ENCODE measurements at places on chromosomes 5 and 9. TPM values are rescaled to one million over a fixed set of nuclear protein-coding genes. Genes with fewer than 3 reads are reported as not detected.

GRCh38 chr5:146366904-146367303 lies 28.3 kb downstream of the POU4F3 start:
- no peak for DNase-seq

DNA sequence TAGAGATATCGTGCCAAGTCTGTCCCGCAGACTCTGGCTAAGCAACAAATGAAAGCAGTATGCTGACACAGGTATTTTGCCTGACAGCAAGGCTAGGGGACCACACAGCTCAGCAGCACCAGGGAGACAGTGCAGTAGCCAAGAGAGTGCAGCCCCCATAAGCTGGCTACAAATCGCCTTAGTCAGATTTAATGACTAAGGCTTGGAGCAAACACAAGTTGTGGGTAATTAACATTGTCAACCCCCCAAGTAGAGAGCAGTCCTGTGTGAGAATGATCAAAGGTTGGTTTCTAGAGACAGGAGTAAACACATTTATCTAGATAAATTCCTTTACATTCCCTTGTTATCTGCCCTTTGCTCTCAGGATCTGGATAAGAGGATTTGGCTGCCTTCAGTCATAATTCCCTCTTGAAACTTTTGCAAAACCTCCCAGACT lies 1434.5 kb upstream of the CDH6 start:
- DNase-seq = no peak

The PLAC8L1 gene
- total RNA-seq = not detected

The ORM2 gene
- total RNA-seq = not detected

- DNase-seq = no peak
Measured at GRCh38 chr5:142098275-142098674, 10.3 kb upstream of the NDFIP1 start.

The TXNDC8 gene
- not detected for total RNA-seq

GRCh38 chr5:54001976-54002775 lies 308.2 kb downstream of the ARL15 start:
- no peak for DNase-seq

The GNA14 gene
- total RNA-seq = 0.42 TPM

The OR1Q1 gene
- not detected for total RNA-seq

DNA sequence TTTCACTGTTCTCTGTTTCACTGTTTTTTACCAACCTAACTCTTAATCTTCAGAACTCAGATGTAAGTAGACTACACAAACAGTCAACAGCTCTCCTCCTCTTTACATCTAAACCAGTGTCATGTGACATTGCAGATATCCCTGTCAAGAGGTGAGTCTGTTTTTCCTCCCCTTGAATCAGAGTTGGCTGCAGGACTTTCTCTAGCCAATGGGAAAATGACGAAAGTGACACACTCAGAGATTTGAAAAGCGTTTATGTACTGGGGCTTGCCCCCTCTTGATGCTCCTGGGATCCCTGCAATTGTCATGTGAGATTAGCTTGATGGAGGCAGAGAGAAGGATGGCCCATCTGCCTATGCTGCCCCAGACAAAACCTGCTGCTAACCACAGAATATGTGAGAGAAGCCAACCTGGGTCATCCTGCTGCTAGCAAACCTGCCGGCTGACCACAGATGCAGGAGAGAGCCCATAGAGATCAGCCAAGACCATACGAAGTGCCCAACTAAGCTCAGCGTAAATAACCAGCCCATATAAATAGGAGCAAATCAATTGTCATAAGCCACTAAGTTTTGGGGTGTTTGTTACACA lies 111.1 kb downstream of the ASTN2 start:
- no peak for DNase-seq

GRCh38 chr5:149804478-149805450 lies 74.7 kb downstream of the PPARGC1B start:
- no peak for DNase-seq

DNA sequence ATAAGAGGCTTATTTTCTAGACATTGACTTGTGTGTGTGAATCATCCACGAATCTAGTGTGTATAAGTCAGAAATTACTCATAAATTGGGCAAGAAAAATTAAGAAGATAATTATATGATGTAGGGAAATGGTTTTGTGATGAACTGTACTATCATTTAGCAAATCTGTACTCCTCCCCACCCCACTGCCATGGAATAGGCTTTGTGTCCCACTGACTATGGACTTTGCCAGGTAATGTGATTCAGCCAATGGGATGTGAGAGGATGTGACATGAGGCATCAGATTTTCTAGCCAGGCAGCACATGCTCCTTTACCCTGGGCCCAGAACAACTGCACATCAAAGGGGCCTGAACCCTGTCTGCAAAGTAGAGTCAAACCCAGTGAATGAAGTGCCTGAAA lies 406.6 kb downstream of the CTNND2 start:
- no peak for DNase-seq

DNA sequence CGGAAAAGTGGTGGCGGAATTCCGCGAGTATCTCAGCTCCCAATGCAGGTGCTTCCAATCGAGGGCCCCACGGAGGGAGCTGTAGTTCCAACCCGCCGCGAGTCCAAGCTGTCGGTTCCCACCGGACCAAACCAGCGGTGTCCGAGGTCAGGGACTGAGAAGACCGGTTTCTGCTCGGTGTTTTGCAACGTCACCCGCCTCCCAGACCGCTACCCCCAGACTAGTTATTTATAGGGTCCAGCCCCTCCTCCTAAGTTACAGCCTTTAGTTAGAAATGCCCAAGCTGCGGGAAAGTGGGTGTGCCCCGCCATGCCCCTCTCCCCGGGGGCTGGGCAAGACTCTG lies 677 bp upstream of the MYORG start:
- DNase-seq = no peak

DNA sequence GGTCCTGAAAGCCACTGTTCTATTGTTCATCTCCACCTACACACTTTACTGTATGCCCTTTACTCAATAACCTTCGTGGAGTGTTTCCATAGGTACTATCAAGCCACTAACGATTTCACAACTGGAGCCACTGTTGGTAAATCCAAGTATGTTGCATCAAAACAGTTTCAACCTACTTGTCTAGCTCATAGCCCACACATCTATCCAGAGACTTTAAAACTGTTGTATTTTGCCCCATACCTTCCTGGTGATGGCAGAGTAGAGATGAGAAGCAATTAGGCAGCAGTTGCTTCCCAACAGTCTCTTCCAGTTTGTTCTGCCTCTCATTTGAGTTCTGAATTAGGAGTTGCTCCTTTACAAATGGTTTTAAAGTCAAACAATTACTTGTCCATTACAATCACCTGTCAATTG lies 607 bp downstream of the FAXDC2 start:
- peak; percentile 8 for DNase-seq

- peak; percentile 89 for DNase-seq
Measured at GRCh38 chr9:129476821-129477611, 143.9 kb downstream of the C9orf50 start.

- DNase-seq = peak; percentile 89
Measured at GRCh38 chr5:34655354-34655991, 655 bp upstream of the RAI14 start.

- DNase-seq = no peak
Measured at GRCh38 chr5:3026099-3026498, 274.6 kb upstream of the IRX2 start.

The CDH10 gene
- total RNA-seq = not detected

DNA sequence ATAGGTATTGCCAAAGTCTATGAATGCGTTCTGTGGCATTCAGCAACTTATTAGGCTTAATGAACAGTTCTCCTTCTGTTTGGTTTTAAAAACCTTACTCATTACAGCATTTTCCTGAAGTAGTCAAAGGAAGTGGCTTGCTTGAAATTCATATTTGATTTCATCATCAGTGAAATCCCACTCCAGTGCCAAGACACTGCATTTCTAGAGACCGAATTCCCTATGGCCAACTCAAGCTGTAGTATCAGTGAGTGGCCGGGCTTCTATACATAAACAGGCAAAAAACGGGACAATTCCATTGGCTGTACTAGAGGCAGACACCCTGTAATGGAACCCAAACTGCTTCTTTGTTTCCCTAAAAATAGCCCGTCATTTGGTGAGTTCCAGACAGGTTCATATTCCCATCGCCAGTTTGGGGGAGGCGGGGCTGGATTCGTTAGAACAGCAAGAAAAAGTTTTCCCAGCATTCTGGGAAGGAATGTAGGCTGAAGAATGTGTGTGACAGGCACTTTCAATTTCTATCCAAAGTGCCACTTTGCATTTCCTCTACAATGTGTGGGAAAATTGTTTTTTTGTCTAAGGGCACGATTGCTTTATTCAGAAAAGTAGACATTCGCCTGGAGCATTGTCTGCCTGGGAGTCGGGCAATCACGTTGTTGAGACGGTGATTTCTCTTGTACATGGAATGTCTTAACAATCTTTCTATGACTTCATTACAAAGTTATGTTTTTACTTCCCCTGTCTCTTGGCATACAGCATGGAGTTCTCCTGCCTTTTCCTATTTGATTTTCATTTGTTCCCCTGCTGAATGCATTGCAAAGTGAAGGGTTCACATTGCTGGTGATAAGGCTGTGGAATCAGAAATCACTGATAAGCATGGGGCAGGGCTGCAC lies 141.8 kb upstream of the MAST4 start:
- peak; percentile 75 for DNase-seq

DNA sequence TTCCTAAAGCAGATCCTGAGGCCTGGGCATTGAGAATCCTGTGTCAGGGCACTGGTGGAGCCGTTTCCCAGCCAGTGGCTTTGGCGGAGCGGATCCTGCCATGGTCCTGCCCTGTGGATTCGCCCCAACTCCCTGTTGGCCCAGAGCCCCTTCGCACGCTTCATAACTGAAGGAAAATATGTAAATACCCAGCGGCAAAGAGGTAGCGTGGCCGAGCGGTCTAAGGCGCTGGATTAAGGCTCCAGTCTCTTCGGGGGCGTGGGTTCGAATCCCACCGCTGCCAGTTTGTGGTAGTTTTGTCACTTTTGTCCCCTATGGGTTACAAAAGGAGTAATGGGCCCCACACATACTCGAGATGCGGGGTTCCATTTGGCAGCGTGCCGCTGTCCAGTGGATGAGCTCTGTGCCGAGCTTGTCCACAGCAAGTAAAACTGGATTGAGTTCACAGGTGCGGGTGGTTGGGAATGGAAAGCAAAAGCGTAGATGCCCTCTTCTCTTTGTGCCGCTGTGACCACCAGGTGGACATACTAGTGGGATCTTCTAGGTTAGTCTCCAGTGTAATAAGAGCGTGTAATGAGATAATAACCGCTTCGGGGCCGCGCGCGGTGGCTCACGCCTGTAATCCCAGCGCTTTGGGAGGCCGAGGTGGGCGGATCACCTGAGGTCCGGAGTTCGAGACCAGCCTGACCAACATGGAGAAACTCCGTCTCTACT lies 17.3 kb downstream of the TRIM7 start:
- peak; percentile 87 for DNase-seq

The ARID3C gene
- total RNA-seq = not detected

The FOXI1 gene
- not detected for total RNA-seq

The RORB gene
- 0.05 TPM for total RNA-seq

DNA sequence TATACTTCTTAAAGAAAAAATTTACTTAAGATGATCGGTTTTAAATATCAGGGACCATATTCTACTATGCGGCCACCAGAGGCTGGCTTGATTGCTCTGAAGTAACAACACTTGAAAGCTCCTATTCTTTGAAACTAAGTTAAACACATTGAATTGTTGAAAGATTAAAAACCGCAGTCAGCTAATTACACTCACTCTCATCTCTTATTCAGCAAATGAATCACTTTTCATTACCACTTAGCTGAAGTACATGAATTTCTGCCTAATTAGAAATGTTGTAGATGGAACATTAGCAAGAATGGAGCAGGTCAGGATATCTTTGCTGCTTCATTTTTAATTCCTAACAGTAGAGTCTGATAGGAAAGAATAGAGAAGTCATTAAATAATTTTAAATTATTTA lies 42.3 kb downstream of the LSM11 start:
- DNase-seq = no peak

The TAS2R1 gene
- total RNA-seq = not detected
